ENCODE measurements at places on chromosomes 1 and 21.

DNA sequence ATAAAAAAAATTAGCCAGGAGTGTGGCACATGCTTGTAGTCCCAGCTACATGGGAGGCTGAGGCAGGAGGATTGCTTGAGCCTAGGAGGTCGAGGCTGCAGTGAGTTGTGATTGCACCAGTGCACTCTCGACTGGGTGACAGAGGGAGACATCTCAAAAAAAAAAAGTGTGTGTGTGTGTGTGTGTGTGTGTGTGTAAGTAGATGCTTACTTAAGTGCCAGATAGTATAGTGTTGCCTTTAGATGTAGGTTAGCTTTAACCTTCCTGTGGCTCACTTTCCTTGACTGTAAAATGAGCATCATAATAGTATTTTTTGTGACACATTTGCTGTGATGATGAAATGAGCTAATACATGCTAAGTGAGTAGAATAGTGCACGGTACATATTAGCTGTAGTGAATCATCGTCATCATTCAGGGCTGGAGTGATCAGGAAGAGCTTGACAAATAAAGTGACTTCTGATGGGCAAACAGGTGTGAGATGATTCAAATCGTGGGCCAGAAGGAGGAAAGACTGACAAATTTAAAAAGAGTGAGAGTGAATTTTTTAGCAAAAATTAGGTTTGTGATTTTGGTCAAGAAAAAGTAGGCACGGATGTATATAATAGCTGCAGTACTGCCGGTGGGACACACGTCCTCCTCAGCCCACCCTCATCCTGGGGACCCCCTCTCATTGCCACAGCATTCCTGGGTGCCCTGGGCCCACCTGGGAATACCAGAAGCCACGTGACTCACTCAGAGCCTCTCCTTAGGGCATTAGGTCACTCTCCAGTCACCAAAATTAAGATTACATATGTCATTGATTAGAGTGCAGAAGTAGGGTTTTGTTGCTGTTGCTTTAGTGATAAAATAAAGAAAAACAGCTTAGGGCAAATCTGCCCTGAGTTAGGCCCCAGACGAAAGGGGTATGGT, 33.9 kb downstream of the EIF2D start:
- H3K27me3 ChIP-seq = no peaks in the 10 kb centered on the region
- no peak overlapping the region for H3K27ac ChIP-seq
- H3K4me3 ChIP-seq = no peak overlapping the region
- DNase-seq = peak; percentile 6
- peaks cover 69% of the 10 kb centered on the region for H3K4me1 ChIP-seq

- H3K4me1 ChIP-seq = no peaks in the 10 kb centered on the region
- no peaks in the 10 kb centered on the region for H3K36me3 ChIP-seq
- H3K27ac ChIP-seq = no peak overlapping the region
These were observed 242.2 kb upstream of the DMRTA2 start for GRCh38 chr1:50665413-50665812.

GRCh38 chr1:153774780-153775457, at the start of gene SLC27A3:
Gene SLC27A3, plus strand, starts transcription at chr1:153775407. Its CDS starts 91 bp downstream, at chr1:153775498.
- DNase-seq = peak; percentile 78
- no peaks in the 10 kb centered on the region for H3K27me3 ChIP-seq
- peaks cover 47% of the 10 kb centered on the region for H3K4me1 ChIP-seq
- H3K36me3 ChIP-seq = peaks cover 29% of the 10 kb centered on the region

GRCh38 chr21:34802180-34802899, 133.5 kb downstream of the CLIC6 start:
- no peaks in the 10 kb centered on the region for H3K36me3 ChIP-seq
- H3K4me1 ChIP-seq = peaks cover under 1% of the 10 kb centered on the region
- no peak overlapping the region for H3K27ac ChIP-seq
- DNase-seq = no peak
- H3K4me3 ChIP-seq = no peak overlapping the region

GRCh38 chr1:54791880-54792522, 9.1 kb downstream of the TTC22 start:
- H3K27ac ChIP-seq = no peak overlapping the region
- H3K4me1 ChIP-seq = no peaks in the 10 kb centered on the region
- no peaks in the 10 kb centered on the region for H3K27me3 ChIP-seq
- no peak overlapping the region for H3K4me3 ChIP-seq
- no peaks in the 10 kb centered on the region for H3K36me3 ChIP-seq

- no peak overlapping the region for H3K27ac ChIP-seq
- no peaks in the 10 kb centered on the region for H3K36me3 ChIP-seq
- no peaks in the 10 kb centered on the region for H3K27me3 ChIP-seq
- no peaks in the 10 kb centered on the region for H3K4me1 ChIP-seq
- H3K4me3 ChIP-seq = no peak overlapping the region
These were observed 65.8 kb downstream of the AK5 start for GRCh38 chr1:77347646-77348045.

- no peaks in the 10 kb centered on the region for H3K36me3 ChIP-seq
- H3K27ac ChIP-seq = no peak overlapping the region
- no peak for DNase-seq
- no peaks in the 10 kb centered on the region for H3K27me3 ChIP-seq
- H3K4me1 ChIP-seq = no peaks in the 10 kb centered on the region
- H3K4me3 ChIP-seq = no peak overlapping the region
These were observed 333.8 kb downstream of the NEGR1 start for GRCh38 chr1:71948561-71948960.

GRCh38 chr1:53430261-53430660, 28.9 kb upstream of the DMRTB1 start:
- H3K4me3 ChIP-seq = no peak overlapping the region
- H3K27ac ChIP-seq = no peak overlapping the region
- DNase-seq = no peak
- no peaks in the 10 kb centered on the region for H3K4me1 ChIP-seq
- no peaks in the 10 kb centered on the region for H3K36me3 ChIP-seq

- H3K27me3 ChIP-seq = no peaks in the 10 kb centered on the region
- H3K4me3 ChIP-seq = no peak overlapping the region
- H3K27ac ChIP-seq = no peak overlapping the region
- DNase-seq = no peak
- H3K36me3 ChIP-seq = no peaks in the 10 kb centered on the region
These were observed 1068.8 kb upstream of the ADGRL4 start for GRCh38 chr1:80075351-80075750.

GRCh38 chr1:163824490-163824889, 502.7 kb downstream of the NUF2 start:
- H3K36me3 ChIP-seq = no peaks in the 10 kb centered on the region
- H3K4me3 ChIP-seq = no peak overlapping the region
- H3K27ac ChIP-seq = no peak overlapping the region
- peaks cover 3% of the 10 kb centered on the region for H3K4me1 ChIP-seq
- no peak for DNase-seq
- H3K27me3 ChIP-seq = no peaks in the 10 kb centered on the region

DNA sequence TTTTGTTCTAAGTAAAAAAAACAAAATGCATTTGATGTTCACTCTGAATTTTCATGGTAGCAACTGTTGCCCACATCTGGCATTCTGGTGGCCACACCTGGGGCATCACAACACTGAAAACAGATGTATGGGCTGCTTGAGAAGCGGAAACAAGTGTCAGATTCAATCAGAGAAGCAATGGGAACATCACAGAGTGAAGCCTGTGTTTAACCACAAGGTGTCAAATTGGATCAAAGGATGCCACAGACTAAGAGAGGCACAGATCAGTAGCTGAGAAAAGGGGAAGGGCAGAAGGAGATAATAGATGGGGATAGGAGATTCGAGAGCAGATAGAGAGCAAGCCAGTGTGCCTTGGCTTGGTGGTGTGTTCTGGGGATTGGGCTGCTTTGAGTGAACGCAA, 49.8 kb upstream of the MTF2 start:
- no peaks in the 10 kb centered on the region for H3K4me1 ChIP-seq
- H3K27me3 ChIP-seq = no peaks in the 10 kb centered on the region
- no peak overlapping the region for H3K4me3 ChIP-seq
- DNase-seq = no peak
- no peak overlapping the region for H3K27ac ChIP-seq

DNA sequence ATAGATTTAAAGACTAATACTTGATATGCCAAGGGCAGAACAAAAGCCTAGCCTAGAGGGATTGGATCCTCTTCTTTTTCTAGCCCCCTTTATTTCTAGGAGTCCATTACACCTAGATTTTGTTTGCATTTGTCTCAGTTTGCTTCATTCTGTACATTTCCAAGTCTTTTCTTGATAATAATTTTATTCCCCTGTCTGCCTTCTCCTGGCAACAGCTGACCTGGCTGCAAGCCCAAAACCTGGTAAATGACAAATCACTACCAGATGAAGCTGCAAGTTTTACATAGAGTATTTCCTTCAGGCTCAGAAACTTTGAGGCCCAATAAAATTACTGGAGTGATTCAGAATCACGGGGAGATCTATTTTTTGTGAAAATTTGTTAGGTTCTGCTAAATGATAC, 36.5 kb upstream of the LHX8 start:
- H3K4me1 ChIP-seq = no peaks in the 10 kb centered on the region
- no peak overlapping the region for H3K4me3 ChIP-seq
- no peaks in the 10 kb centered on the region for H3K36me3 ChIP-seq
- DNase-seq = peak; percentile 55
- no peaks in the 10 kb centered on the region for H3K27me3 ChIP-seq

DNA sequence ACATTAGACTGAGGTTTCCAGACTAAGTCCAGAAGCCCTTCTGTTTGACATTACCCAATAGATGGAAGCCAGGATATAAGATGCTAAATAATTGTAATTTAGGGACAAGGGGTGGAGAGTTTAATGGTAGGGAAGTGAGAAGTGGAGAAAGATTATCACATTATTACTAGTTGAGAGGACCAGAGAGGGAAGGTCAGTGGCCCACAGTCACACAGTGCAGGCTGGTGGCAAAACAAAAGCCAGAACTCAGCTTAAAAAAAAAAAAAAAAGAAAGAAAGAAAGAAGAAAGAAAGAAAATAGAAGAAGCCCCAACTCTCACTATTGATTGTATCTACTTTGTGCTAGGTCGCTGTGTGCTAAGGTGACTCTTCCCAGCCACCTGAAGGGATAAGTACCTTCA, 41.6 kb upstream of the WNT4 start:
- no peaks in the 10 kb centered on the region for H3K4me1 ChIP-seq
- no peaks in the 10 kb centered on the region for H3K27me3 ChIP-seq
- H3K36me3 ChIP-seq = no peaks in the 10 kb centered on the region
- H3K27ac ChIP-seq = no peak overlapping the region
- H3K4me3 ChIP-seq = no peak overlapping the region
- DNase-seq = no peak

DNA sequence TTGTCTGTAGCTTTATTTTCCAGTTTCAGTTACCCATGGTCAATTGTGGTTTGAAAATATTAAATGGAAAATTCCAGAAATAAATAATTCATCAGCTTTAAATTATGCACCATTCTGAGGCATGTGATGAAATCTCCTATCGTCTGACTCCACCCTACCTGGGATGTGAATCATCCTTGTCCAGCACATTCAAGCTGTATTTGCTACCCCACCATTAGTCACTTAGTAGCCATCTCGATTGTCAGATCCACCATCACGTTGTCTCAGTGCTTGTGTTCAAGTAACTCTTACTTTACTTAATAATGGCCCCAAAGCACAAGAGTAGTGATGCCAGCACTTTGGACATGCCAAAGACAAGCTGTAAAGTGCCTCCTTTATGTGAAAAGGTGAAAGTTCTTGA, 4.0 kb downstream of the STPG1 start:
- H3K4me3 ChIP-seq = no peak overlapping the region
- H3K27ac ChIP-seq = no peak overlapping the region
- DNase-seq = no peak
- H3K27me3 ChIP-seq = no peaks in the 10 kb centered on the region
- peaks cover 5% of the 10 kb centered on the region for H3K4me1 ChIP-seq
- H3K36me3 ChIP-seq = no peaks in the 10 kb centered on the region

- DNase-seq = no peak
- H3K4me1 ChIP-seq = no peaks in the 10 kb centered on the region
- H3K27me3 ChIP-seq = no peaks in the 10 kb centered on the region
- no peaks in the 10 kb centered on the region for H3K36me3 ChIP-seq
- H3K4me3 ChIP-seq = no peak overlapping the region
- H3K27ac ChIP-seq = no peak overlapping the region
These were observed 135.4 kb downstream of the LMO4 start for GRCh38 chr1:87464022-87464490.

DNA sequence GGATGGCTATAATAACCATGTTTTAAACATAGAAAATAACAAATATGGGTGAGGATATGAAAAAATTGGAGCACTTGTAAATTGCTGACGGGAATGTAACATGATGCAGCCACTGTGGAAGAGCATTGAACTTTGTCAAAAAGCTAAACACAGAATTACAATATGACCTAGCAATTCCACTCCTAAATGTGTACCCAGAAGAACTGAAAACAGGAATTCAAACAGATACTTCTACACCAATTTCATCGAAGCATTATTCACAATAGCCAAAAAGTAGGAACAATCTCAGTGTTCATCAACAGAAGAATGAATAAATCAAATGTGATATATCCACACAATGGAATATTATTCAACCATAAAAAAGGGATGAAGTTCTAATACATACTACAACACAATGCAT, 32.7 kb upstream of the COA6 start:
- no peaks in the 10 kb centered on the region for H3K27me3 ChIP-seq
- H3K4me3 ChIP-seq = no peak overlapping the region
- no peak overlapping the region for H3K27ac ChIP-seq
- H3K4me1 ChIP-seq = no peaks in the 10 kb centered on the region
- H3K36me3 ChIP-seq = no peaks in the 10 kb centered on the region
- DNase-seq = no peak

GRCh38 chr1:56297904-56298303, 281.5 kb downstream of the PLPP3 start:
- H3K4me1 ChIP-seq = no peaks in the 10 kb centered on the region
- no peak for DNase-seq
- H3K27ac ChIP-seq = no peak overlapping the region
- no peaks in the 10 kb centered on the region for H3K36me3 ChIP-seq

DNA sequence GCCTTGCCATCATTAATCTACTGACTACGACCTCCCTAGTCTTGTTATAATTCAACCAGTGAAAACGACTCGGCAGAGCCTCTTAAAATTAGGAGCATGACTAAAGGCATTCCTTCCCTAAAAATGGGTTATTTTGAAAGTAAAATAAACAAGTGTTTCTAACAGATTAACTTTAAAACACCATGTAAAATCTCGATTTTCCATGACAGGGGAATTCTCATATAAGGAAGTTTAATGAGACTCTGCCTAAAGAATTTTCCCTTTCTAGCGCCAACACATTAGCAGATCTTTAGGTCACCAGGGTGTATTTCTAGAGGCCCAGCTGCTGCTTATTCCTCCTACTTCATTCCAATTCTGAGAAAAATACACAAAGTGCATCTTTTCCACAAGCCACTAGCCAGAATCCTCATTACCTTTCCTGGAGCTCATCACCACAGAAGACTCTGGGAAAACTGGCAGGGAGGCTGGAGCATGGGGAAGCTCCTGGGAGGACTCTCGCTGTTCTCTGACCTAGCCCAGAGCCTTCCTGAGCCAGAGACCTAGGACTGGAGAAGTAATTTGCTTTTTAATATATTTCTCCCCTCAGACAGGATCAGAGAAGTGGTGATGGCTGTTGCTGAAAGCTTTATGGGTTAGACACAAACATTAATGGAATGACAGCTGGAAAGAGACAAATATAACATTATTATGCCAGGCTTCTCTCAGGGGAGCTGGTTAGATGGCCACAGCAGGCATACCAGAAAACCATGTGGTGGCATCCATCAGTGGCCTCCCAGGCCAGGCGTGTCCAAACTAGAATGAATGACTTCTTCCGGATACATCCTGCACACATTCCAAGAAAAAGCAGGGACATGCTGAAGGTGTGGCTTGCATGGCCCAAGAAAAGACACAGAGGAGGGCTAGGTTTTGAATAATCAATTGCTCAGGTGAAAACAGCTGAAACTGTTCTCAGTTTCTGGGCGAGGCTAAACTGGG, 63.6 kb upstream of the CTTNBP2NL start:
- no peak overlapping the region for H3K4me3 ChIP-seq
- no peaks in the 10 kb centered on the region for H3K4me1 ChIP-seq
- DNase-seq = no peak
- H3K27ac ChIP-seq = no peak overlapping the region

All from adrenal gland (tissue), 19 donors.